ENCODE measurements at places on chromosomes 4 and X.

DNA sequence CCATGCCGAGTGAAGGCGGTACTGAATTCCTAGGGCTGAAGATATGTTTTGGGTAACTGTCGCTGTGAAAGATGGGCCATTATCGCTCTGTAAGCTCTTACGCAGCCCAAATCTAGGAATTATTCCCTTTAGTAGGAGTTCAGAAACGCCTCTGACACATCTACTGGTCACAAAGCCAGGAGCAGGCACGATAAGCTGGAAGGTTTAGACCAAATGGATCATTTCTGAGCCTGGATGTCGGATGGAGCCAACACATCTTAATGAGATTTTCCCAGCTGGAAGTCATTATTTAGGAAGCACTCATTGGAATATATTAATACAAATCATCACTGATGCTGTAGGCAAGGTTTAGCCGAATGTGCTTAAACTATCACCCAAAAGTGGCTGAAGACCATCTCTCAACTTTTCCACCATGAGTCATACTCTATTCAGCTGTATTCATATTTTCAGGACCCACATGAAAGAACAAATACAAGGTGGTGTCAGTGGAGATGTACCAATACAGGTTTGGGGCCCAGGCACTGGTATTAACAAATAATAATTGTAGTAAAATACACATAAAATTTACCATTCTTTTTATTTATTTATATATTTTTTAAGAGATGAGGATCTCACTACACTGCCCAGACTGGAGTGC is 34.2 kb upstream of the ATRX start:
- no peak for DNase-seq

DNA sequence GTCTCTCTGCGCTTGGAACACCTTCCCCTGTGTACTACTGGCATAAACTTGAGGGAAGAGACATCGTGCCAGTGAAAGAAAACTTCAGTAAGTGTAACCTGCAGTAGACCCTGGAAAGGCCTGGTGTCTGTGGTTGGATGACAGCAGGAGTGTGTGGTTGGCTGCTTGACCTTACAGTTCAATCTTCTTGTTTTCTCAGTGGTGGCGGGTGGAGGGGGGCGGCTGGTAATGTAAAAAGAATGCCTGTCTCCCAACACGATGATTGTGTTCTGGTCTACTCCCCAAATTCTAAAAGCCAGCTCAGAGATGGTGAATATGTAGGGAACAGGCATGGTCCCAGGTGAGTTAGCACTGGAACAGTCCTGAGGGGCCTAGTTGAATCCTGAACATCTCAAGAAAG is 18.6 kb downstream of the PSMD10 start:
- DNase-seq: no peak

DNA sequence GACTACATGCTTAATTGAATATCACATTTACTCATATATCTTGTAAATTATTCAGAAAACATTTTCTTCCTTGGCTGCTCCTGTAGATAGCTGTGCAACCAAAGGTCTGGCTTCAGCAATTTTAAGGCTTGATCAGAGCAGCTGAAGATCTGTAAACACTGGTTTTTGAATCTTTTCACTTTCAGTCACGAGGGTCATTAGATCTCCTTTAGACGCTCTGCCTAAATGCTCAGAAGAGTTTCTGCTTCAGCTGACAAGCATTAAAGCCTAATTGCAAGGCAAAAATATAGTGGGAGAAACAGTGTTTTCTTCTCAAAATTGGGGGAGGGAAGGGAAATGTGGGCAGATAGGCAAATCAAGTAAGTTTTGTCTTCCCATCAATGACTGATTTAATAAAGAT is 25.7 kb downstream of the TRPC5 start:
- DNase-seq: no peak

DNA sequence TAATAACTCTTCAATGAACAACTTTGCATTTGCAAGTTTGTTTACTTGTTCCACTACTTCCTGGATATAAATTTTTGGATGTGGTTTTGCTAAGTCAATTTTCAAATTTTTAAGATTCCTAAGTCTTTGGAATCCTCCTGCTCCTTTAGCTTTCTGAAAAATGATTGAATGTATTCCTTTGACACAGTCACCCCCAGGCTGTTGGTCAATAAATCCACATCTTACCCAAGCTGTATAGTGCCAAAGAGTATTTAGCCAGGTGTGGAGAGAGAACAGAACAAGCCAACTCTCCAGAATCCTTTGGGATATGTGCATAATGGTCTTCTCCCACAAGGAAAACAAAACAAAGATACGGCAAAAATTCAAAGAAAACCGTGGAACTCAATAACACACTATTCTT is 56.9 kb upstream of the INTU start:
- no peak for DNase-seq

DNA sequence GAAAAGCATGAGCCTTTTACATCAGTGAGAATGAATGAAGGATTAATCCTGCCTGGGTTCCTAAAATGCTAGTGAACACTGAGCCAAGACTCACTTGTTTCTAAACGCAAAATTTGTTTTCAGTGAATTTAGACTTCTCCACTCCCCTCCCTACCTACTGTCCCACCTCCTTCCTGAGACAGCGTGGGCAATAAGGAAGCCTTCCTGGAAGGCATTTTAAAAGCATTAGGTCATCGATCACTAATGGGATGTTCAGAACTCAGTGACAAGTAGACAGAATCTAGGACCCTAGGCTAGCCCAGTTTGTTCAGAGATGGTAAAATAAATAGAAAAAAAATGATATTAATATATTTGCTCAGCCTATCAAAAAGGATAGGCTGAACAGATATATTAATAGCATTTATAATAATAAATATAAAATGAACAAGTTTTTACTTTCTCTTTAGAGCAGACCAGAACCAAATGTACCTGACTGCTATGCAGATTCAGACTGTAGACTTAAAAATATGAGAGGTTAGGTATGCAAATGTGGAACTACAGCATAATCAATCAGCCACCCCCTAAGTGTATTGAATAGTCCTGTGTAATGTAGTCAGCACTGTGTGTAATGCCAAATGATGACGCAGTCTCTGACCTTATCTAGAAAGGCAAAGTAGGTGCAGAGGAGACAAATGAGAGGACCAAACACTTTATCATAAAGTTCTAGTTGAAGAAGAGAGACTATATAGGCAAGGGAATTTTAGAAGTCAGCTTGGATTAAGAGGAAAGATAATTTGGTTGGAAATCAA is 331.1 kb downstream of the GPAT3 start:
- no peak for DNase-seq

DNA sequence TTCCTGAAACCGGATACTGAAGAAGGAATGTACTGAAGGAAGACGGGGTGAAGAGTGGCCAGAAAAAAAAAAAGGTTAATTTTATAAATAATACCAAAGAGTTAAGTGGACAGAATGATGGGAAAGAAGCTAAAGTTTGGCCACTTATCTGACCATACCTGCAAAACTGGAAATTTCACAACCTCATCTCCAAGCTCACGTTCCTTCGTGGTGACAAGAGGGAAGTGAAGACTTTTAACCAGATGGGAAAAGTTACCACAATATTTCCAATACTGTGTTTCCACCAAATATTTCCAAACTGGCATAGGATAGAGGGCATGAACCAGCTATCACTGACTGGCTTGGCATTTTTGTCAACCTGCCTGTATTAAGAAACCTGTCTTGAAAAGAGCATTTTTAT is 56.4 kb downstream of the MAML3 start:
- no peak for DNase-seq

DNA sequence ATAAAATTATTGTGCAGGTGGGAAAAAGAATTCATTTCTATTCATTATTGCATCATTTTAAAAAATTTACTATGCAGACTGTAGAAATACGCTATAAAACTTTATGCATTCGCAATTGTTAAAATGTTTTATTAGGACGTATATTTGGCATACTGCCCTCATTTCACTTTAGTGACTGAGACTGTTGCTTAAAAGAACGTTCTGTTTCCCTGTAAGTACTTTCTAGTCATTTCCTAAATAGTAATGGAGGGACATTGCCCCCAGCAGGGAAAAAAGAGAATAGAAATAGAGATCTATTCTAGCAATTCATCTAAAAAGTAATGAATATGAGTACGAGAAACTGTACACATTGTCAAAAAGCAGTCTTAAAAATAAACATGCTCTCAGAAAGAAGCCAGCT is 1295.8 kb upstream of the TENM3 start:
- DNase-seq: no peak

- DNase-seq: peak; percentile 60
These were observed 80.6 kb downstream of the PBDC1 start for GRCh38 chrX:76253432-76253831.

GRCh38 chr4:140140566-140140965 is 13.4 kb downstream of the MAML3 start:
- DNase-seq: no peak

- no peak for DNase-seq
These were observed 272.9 kb downstream of the CFAP299 start for GRCh38 chr4:80608281-80608980.

GRCh38 chr4:153259661-153260060 is 55.4 kb downstream of the TRIM2 start:
- no peak for DNase-seq

DNA sequence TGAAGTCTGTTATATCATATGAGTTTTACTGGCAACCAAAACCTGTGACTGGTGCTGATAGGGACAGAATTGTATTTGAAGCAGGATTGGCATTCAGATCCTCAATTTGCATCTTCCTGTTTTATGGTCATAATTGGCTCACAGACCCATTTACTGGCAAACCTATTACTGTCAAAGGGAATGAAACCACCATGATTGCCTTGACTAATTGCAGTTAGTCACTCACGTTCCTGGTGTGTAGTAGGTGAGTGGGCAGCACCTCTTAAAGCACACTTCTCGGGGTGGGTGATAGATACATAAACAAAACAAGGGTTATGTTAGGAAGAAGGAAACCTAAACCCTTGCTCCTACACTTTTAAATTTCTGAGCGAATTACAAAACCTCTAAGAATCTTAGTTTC is 81.0 kb downstream of the PPEF2 start:
- no peak for DNase-seq

- DNase-seq: no peak
These were observed 18.8 kb upstream of the PPP2R2C start for GRCh38 chr4:6491235-6491634.

- DNase-seq: no peak
These were observed 34.5 kb downstream of the KDM5C start for GRCh38 chrX:53190363-53190960.

- DNase-seq: no peak
These were observed 38.8 kb downstream of the FGF2 start for GRCh38 chr4:122865425-122865824.

GRCh38 chr4:55546506-55546755 is 278 bp downstream of the CLOCK start:
- no peak for DNase-seq

GRCh38 chr4:105652286-105652888 is 56.1 kb downstream of the INTS12 start:
- no peak for DNase-seq

- peak; percentile 77 for DNase-seq
These were observed 1.5 kb downstream of the SRPK3 start for GRCh38 chrX:153782313-153782712.

GRCh38 chr4:6343939-6344408 is 74.3 kb downstream of the WFS1 start:
- no peak for DNase-seq

GRCh38 chrX:135213200-135213844 is 38.5 kb upstream of the ETDA start:
- DNase-seq: no peak

- DNase-seq: no peak
These were observed 4.5 kb downstream of the CXXC4 start for GRCh38 chr4:104490096-104490769.

- DNase-seq: no peak
These were observed 552 bp downstream of the SLC25A14 start for GRCh38 chrX:130340271-130340670.

- DNase-seq: no peak
These were observed 166.4 kb upstream of the PPARGC1A start for GRCh38 chr4:24056289-24056688.

- no peak for DNase-seq
These were observed 30.8 kb downstream of the NOP14 start for GRCh38 chr4:2932321-2932950.

GRCh38 chr4:109683621-109684253 is 19.5 kb downstream of the CASP6 start:
- no peak for DNase-seq

- no peak for DNase-seq
These were observed 110.4 kb downstream of the UBE2K start for GRCh38 chr4:39808231-39808749.

- DNase-seq: peak; percentile 1
These were observed 427 bp downstream of the LAMTOR3 start for GRCh38 chr4:99893839-99894160.

- no peak for DNase-seq
These were observed 836.0 kb downstream of the TRIML1 start for GRCh38 chr4:188975271-188975670.

DNA sequence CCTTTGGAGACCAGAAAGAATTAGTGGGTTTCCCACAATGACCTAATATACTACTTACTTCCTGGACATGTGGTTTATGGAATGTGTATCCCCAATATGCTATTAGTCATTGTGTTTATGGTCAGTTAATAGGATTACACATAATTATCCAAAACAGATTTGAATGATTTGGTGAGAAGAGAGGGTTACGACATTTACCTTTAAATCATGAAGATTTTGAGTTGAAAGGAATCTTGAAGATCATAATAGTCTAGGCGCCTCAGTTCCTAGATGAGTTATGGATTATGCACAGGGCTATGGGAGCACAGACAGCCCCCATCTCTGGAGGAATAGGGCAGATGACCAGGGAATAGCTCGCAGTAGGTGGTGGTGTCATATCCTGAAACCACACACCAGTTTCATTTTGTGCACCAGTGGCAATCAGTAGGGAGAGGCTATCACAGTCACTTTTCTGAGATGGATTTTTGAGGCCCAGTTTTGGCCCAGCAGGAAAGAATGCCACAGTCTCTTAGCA is 61.3 kb downstream of the SEPTIN11 start:
- DNase-seq: peak; percentile 85

DNA sequence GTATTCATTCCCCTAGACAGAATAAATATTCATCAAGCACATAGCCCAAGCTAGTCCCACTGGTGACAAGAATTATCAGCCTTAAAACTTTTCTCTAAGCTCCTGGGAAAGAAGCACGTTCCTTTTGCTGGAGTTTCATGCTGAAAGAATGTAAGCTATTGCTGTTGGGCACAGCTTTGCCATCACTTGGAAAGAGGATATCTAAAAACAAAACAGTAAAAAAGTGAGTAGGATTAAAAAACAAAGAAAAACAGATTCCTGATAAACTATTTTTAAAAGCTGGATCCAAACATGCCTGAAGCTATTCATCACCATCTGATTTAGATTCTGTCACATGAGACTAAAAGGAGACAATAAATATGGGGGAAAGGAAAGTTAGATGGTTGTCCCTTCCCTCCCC is 176.8 kb downstream of the SCFD2 start:
- DNase-seq: no peak

DNA sequence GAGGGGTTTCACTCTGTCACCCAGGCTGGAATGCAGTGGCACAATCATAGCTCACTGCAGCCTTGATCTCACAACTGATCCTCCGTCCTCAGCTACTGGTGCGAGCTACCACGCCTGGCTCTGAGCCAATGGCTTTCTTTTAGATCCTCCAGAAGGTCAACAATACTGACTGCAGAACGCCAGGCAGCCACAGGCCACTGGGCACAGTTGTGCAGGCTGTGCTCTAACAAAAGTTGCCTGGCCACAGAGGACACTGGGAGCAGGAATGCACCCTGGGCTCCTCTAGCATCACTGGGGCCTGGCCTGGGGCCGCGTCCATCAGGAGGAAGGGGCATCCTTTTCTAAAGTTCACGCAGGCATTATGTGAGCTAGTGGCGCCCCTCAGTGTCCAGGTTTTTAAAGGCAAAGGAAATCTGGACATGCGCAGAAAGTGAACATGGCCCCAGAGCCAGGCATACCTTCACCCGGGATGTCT is 14.9 kb upstream of the PORCN start:
- peak; percentile 59 for DNase-seq

- DNase-seq: no peak
These were observed 162.3 kb downstream of the CPEB2 start for GRCh38 chr4:15164571-15164970.

Measured in SJCRH30 (cell line).